HS-5 (cell line): ENCODE measurements at places on chromosomes 2 and 18.

GRCh38 chr2:120722568-120723421 lies 12.9 kb upstream of the GLI2 start:
- peak; percentile 65 for DNase-seq

DNA sequence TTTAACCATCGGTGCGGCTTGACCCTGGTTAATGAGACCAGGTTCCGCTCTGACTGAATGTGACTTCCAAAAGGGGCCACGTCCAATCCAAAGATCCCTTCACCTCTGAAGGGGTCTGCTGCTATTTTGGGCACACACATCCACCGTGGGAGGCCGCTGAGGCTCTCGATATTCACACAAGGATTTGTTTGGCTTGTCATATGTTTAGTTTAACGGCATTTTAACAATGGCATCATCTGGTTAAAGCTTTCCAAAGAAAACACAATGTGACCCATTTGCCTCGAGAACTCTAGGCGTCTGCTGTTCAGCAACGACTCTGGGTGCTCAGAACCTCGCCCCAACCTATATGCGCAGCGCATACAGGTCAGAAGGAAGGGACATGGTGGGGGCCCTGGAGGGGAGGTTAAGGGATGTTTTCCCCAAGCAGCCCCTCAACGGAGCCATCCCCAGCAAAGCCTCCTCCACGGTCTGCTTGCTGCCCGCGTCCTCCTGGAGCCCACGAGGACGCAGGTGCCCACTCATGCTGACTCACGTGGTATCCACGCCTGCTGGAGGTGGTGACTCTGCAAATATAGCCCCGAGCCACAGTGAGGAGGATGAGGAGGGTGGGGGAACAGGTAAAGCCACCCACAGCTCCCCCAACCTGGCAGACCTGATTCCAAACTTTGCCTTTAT lies 260.3 kb downstream of the HDAC4 start:
- DNase-seq, result no peak

DNA sequence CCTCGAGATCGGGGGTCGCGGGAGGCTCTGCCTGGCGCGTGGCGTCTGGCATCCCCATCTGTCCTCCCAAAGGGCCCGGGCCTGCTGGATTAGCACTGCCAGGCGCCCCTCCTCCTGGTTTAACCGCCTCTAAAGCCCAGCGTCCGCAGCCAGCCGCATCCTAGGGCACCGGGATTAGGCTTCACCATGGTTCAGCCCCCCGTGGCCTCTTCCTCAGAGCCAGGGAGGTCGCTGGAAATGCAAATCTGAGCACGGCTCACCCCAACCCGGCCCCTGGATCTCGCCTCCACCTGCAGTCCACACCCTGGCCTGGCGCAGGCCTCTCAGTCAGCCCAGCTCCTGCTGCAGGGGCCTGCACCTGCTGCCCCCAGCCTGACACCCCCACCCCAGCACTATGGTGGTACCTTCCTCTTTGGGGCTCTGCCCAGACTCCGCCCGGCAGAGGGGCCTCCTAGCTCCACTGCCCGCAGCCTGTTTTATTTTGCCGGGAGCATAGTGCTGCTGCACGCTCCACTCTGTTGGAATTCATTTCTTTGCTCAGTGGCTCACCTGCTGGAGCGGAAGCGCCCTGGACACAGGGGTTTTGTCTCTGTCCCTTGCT lies 13.2 kb downstream of the PRELID3A start:
- DNase-seq, result no peak

- DNase-seq, result no peak
These were observed 155.9 kb downstream of the DIS3L2 start for GRCh38 chr2:232117413-232117812.

DNA sequence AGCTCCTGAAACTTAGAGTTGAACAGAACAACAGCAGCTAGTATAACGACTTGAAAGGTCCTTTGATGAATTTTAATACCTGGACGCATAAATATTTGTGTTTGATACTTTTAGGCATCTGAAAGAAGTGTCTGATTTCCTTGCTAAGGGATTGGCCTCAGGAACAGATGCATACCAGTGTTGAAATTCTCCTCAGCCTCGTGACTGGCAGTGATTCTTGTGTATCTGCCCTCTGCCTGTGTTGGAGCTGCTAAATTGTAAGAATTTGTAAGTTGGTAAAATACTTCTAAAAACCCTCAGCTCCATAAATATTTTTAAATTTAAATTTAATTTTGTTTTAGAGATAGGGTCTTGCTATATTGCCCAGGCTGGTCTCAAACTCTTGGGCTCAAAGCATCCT lies 22.4 kb upstream of the SCYGR1 start:
- no peak for DNase-seq

DNA sequence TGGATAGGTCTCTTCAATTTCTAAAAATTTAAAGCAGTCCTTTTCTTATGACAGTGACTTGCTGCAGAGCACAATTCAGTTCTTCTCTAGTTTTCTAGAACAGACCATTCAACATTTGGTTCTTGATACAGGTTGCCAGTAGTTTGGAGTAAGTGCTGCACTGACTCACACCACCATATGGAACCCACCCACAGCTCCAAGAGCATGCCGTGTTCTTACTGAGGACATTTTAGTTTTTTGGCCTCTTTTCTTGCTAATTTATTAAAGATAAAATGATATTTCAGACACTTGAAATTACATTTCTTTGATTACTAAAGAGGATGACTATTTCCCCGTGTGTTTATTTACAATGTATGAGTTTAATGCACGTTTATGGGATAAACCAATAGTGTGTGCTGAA lies 120.0 kb downstream of the COL4A4 start:
- no peak for DNase-seq

DNA sequence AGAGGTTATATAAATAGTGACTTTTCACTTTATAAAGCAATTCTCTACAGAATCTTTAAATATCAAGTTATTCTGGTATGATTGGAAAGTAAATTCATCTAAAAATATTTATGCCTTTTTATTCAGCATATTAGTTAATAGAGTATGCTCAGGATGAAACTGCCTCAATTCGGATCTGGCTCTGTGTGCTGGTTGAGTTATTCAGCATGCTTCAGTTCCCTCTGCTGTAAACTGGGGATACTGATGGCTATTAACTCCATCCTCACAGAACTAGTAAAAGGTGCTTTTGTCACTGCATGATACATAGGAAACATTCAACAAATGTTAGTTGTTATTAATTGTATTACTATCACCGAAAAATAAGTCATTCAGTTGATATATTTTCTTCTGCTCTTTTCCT lies 250.3 kb downstream of the NRXN1 start:
- no peak for DNase-seq
